Fibroblast of skin of abdomen (primary cell): ENCODE measurements at places on chromosomes 5 and 9.

DNA sequence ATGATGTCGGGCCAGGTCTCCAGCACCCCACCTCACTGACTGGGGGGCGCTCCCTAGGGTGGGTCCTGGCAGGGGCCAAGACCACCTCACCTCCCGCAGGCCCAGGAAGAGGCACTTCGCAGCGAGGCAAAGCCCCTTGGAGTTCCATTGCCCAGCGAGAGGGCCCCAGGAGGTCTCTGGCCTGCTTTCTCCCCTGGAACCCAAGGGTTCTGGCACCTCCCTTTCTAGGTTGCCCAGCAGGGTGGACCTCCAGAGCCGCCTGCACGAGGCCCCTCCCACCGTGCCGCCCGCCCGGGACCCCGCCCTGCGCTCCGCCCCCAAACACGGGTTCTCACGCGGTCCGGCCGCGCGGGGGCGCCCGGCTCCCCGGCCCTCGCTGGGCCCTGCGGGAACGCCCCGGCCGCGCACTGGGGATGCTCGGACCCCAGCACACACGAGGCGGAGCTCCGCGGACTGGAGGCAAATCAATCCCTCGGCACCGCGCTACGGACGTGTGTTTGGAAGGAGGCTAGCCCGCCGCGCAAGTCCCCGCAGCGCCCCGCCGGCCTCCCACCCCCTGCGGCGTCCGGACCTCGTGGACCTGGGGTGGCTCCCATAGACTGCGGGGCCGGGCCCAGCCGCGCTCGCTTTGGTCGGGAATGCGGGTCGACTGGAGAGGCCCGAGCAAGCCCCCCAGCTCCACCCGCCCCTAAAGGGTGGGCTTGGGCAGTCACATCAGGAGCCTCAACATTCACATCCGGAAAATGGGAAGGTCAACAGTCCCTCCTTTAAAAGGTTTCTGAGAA, 99.5 kb upstream of the LMX1B start:
- DNase-seq = peak; percentile 50

- DNase-seq = no peak
Measured at GRCh38 chr5:109186759-109187158, 223.0 kb downstream of the PJA2 start.

DNA sequence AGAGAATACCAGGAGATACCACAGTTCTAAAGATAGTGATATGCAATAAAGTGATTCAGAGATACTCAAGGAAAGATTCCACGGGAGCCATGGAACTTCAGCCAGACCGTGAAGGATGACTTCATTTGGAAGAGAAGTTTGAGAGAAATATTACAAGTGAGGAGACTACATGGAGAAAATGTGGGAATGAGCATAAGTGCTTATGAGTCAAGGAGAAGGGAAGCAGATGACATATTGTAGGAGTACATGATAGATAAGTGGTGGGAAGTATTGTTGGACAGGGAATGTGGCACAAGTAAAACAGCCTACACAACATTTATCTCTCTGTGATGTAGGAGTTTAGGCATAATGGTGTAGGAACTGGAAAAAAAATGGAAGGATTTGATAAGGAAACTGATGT, 122.1 kb upstream of the FBXL17 start:
- DNase-seq = no peak

- peak; percentile 83 for DNase-seq
Measured at GRCh38 chr9:122051351-122052321, 41.5 kb downstream of the TTLL11 start.

DNA sequence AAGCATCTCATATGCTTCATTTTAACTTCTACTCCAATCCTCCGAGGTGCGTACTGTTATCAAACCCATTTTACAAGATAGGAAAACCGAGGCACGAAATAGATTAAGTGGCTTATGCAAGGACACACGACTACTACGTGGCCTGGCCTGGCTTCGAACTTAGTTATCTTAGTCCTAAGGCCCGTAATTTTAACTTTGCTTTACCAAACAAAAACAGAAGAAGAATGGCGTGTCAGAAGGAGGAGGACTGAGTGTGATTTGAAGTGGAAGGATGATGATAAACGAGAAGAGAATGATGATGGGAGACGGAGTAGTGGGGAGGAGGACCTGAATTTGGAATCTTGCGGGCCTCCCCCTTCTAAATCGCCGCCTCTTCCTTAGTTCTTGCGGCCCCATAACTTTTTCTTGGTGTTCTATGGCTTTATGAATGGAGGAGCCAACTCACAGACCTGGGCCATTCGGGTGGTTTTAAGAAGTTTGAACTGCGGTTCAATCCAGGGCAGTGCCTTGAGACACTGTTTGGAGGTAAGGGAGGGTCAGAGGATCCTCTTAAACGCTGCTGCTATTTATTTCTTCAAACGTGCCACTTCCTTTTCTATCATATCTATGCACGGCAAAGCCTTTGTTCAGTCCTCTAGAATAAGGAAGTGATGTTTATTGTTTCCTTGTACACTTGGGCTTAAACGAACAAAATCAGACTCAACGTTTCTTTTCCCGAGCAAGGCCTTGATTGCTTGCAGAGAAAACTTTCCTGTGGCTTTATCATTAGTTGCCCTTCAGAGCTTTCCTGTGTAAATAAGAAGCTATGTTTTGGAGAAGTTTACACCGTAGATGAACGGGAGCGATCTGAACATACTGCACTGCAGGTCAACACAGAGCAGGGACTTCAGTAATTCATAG, 795 bp downstream of the CNOT8 start:
- DNase-seq = no peak

- no peak for DNase-seq
Measured at GRCh38 chr5:176570044-176570443, 20.9 kb downstream of the CDHR2 start.

DNA sequence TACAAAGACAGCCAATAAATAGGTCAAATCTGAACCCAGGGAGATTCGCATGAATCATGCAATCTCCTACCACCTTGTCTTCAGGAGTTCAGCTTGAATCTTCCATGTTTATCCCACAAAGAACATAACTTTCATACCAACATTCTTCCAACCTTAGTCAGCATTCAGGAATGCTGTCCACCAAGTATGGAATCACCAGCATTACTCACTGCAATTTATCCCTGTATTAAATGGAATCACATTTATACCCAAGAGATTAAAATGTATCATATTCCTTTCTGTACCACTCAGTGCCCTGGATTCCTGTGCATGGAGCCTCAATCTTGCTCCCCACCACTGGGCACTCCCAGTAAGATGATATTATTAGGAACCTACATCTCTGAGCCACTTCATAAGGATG, 162.6 kb downstream of the GLIS3 start:
- peak; percentile 98 for DNase-seq

- DNase-seq = no peak
Measured at GRCh38 chr9:136761545-136761981, 2.8 kb downstream of the LCN15 start.

DNA sequence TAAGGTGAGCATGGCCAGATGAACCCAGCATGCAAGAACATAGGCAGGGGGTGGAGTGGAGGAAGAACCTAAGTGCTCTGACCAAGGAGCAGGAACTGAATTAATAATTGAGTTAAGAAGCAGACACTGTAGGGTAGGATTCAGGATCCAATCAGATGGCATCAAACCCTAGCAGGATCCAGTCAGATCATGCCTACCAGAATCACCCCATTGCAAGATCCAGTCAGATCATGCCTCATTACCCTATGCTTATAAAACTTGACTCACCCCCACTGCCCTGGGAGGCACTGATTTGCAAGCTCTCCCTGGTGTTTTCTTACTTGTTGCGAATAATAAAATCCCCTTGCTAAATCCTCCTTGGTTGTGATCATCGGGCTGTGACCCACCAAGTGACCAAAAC, 19.7 kb downstream of the TUSC1 start:
- no peak for DNase-seq

GRCh38 chr5:135214897-135215616, 181.0 kb upstream of the PITX1 start:
- peak; percentile 44 for DNase-seq

GRCh38 chr9:114733816-114734215, 51.8 kb upstream of the TEX48 start:
- DNase-seq = no peak

GRCh38 chr5:72074251-72074650, 33.0 kb upstream of the MAP1B start:
- no peak for DNase-seq

GRCh38 chr5:115532517-115532916, 12.1 kb downstream of the FEM1C start:
- peak; percentile 38 for DNase-seq

GRCh38 chr5:96721351-96721977, 59.3 kb downstream of the CAST start:
- DNase-seq = no peak

- DNase-seq = no peak
Measured at GRCh38 chr5:112097768-112098167, 321.3 kb downstream of the EPB41L4A start.

DNA sequence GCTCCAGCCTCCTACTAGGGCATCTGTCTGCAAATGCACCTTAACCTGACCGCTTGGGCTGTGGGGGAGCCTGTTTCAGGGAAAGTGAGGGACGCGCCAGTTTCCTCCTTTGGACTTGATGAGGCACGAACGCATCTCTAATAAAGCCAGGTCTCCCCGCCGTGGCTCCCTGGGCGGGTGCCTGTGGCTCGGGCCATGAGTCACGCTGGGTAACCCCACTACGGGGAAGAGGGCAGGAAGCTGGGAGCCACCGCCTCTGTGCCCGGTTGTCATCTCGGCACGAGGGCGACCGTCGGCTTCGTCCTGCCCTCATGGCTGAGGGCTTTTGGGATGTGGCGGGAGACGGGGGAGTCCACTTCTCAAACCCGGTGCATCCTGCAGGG, 12.1 kb downstream of the NOTCH1 start:
- DNase-seq = no peak

- DNase-seq = no peak
Measured at GRCh38 chr5:134997015-134997414, 29.3 kb downstream of the CATSPER3 start.

DNA sequence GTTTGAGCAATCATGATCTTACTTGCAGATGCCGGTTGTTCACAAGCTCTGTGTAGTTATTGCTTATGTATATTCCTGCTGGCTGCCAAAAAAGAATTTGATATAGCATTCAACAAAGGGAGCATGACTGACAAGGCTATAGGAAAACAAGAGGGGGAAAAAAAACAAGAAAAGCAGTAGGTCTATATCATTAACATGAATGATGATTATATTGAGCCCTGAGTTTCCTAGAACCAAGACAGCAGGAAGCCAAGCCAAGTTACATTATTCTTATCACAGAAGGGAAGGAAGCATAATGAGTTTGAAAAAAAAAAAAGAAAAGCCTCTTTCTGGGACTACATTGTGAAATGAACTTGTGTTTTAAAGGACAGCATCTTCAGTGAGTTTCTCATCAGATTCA, 41.0 kb downstream of the TSTD2 start:
- no peak for DNase-seq
